ENCODE measurements at places on chromosomes 1 and 21.

DNA sequence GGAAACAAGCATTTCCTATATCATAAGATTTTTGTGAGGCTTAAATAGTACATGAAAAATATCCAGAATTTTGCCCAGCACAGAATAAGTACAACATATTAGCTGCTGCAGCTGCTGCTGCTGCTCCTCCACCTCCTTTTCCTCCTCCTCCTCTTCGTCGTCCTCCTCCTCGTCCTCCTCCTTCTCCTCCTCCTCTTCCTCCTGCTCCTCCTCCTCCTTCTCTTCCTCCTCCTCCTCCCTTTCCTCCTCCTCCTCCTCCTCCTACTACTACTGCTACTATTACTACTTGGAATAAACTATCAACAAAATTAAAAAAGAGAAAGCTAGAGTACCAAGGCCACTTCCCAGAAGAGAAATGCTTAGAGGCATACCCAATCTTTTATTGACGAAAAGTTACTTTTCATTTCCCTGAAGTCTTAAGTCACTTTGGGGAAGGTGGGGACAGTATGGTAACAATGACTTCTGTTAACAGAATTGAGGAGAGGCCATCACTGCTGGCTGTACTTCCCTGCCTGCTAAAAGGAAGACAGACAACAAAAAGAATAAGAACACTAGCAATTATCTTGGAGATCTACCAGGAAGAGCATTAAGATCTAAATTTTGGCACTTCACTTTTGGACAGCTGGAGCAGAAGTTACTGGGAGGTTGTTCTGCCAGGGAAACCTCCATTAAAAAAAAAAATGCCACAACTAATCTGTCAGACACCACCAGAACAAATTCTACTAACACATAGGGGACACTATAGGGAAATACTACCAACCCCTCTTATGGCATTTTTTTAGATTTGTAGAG lies 7.1 kb downstream of the DENND1B start:
- no peak for DNase-seq

DNA sequence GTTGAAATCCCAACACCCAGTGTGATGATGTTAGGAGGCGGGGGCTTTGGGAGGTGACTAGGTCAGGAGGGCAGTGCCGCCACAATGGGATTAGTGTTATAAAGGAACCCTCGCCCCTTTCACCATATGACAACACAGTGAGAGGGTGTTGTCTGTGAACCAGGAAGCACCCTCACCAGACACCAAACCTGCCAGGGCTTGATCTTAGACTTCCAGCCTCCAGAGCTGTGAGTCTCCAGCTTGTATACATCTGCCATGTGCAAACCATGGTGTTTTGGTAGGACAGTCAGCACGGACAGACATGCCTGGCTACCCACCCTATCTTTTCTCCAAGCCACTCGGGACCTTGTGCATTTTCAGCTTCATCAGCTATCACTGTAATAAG lies 4.0 kb downstream of the TRIM11 start:
- no peak for DNase-seq

GRCh38 chr1:103337779-103338178 lies 187.7 kb upstream of the RNPC3 start:
- DNase-seq: no peak

GRCh38 chr1:115893545-115893944 lies 52.6 kb upstream of the NHLH2 start:
- DNase-seq: no peak
